ENCODE measurements at places on chromosomes 11 and 22.

- DNase-seq = no peak
Measured at GRCh38 chr11:58345204-58345603, 13.7 kb downstream of the OR5B17 start.

DNA sequence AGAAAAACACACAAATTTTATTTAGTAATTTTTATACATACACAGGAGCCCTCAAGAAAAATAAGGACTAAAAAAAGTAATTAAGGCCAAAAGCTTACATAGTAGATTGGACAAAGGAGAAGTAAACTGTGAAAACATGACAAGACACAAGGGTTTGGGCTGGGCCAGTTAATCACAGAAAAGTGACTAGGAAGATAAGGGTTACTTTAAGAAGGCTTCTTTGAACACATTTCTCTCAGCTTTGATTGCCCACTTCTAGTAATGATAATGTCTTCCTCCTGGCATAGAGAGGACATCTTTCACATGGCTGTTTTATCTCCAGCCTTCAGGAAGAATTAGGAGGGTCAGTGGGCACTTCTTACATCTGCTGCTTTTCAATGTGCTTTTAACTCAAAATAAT, 3.4 kb downstream of the RNF141 start:
- no peak for DNase-seq

GRCh38 chr11:68936358-68936636, 32.6 kb downstream of the IGHMBP2 start:
- DNase-seq = no peak

- DNase-seq = no peak
Measured at GRCh38 chr11:119712459-119713358, 16.3 kb downstream of the NECTIN1 start.

DNA sequence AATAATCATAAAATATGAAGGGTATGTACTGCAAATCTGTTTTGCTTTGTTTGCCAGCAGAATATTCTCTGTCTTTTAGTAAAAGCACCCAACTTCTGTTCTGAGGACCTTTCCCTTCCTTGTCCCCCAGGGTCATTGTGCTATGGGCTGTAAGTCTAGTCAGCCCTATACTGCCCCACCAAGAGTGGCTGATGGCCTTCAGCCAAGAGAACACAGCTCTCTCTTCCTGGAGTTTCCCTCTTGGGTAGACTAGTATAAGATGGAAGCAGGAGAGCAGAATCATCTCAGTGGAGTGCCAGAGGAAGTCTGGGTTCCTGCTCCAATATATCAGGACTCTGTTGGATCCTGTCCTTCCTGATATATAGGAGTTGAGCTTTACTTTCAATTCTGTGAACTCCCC, 29.0 kb downstream of the MMP13 start:
- no peak for DNase-seq

GRCh38 chr11:135074397-135074998, 662.5 kb upstream of the B3GAT1 start:
- DNase-seq = no peak

GRCh38 chr11:94806419-94806818, 38.3 kb downstream of the AMOTL1 start:
- DNase-seq = no peak

DNA sequence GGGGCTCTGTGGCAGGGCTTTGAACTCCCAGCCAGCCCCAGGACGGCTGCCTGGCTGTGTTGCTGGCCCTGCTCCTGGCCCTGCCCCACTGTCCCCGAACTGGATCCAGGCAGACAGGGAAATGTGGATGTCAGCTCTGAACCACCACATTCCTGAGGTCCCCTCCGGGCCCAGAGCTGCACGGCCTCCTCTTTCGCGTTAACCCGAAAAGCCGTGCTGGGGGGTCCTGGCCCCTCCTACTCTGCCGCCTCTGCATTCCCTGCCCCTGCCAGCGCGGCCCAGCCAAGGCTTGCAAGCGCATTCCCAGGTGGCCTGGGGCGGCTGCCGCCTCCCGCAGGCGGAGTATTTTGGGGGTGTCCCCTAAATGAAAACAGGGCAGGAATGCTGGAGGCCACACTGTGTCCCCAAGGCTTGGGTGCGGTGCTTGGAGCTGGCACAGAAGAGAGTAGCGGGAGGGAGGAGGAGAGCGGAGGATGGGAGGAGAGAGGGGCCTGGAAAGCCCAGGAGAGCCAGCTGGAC, 5.4 kb downstream of the LINC01488 start:
- DNase-seq = no peak

DNA sequence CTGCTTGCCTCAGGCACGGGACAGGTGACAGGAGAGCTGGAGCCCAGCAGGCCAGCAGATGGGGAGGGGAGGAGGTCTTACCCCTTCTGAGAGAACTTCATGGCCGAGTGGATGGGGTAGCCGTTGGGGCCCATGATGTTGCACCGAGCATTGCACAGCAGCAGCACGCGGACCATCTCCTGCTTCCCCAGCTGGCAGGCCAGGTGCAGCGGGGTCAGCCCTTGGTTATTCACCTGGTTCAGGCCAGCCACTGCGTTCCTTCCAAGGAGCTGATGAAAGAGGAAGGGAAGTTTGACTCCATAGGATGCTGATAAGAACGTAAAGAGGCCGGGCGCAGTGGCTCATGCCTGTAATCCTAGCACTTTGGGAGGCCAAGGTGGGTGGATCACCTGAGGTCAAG, 29.4 kb upstream of the BAIAP2L2 start:
- no peak for DNase-seq

- no peak for DNase-seq
Measured at GRCh38 chr22:47433627-47434026, 671.2 kb downstream of the TBC1D22A start.

- DNase-seq = no peak
Measured at GRCh38 chr11:76638270-76639197, 32.0 kb downstream of the LRRC32 start.
